ENCODE measurements at places on chromosomes 3 and 15. TPM values are rescaled to one million over a fixed set of nuclear protein-coding genes. Genes with fewer than 3 reads are reported as not detected.

GRCh38 chr15:91263632-91264531 lies 163.8 kb downstream of the SV2B start:
- no peak for DNase-seq

GRCh38 chr3:186790261-186790981 lies 7.0 kb downstream of the EIF4A2 start:
- DNase-seq, result no peak

The VWA5B2 gene
- total RNA-seq, result 43.0 TPM

DNA sequence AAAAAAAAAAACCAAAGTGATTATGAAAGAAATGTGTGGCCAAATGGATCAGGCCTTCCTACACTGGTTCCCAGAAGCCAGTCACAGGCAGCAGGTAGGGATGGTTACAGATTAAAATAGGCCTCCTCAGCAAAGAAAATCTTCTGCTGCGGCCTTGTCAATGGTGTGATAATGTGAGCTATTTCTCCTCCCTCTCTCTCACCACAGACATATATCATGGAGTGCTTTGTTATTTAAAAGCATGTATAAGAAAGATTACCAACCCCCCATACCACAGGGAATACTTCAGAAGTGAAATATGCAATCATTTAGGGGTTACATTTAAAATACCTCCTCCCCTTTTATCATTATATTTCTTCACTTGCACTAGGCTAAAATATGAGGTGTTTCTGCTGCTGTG lies 32.2 kb upstream of the LRTM1 start:
- no peak for DNase-seq

The CCDC39 gene
- 2.1 TPM for total RNA-seq

The WDR73 gene
- 18.5 TPM for total RNA-seq

DNA sequence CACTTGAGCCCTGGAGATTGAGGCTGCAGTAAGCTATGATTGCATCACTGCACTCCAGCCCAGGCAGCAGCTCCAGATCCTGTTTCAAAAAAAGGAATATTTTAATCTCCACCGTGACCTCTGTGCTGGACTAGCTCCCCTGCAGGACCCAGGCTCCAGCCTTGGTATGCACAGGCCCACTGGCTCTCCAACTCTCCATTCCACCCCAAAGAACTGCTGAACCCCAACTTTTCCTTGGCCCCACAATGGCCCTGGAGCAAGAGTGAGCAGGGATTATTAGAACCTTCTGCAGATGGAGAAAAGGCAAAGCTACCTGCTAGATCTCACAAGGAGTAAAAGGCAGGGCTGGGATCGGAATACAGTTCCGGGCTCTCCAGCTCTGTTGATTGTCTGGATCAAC lies 32.8 kb upstream of the SFMBT1 start:
- DNase-seq, result no peak

DNA sequence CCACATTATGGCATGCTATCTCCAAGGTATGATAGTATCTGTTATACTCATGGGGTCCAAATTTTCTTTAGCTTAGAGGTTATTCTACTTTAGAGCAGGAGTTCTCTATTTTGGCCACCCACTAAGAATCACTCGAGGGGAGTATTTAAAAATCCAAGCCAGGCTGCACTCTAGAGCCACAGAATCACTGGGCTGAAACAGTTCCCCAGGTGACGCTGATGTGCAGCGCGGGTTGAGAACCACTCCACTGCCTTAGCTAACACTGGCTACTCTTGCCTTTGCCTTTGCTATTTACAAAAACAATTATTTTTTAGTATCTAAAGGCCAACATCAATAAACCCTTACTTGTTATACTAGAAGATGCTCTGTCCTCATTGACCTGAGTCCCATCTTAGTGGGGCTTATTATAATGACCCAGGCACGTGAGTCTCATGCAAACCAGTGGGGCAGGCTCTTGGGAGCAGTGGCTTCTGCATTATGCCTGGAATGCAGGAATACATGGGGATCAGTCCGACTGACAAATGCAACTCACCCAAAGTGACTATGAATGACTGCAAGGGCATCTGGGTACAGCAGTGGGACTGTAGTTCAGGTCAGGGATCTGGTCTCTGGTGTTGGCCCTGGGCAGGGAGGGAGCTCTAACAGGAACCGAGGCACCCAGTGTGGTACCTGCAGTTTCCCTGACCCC lies 21.7 kb upstream of the CGNL1 start:
- no peak for DNase-seq

The GOLGA8Q gene
- total RNA-seq, result 3.5 TPM

DNA sequence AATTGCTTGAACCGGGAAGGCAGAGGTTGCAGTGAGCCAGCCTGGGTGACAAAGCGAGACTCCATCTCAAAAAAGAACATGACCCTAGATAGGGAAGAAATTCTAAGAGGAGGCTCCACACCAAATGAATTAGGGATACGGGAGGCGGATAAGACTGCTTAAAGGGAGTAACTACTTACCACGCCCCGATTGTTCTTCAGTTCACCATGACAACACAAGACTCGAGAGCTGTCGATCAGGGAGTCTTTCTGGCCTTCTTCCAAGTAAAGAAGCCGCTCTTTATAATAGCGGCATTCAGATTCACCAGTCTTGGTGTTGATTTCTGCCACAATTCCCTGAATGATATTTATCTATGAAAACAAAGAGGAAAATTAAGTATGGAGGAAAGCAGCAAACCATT lies 53.9 kb upstream of the TASOR start:
- DNase-seq, result no peak

DNA sequence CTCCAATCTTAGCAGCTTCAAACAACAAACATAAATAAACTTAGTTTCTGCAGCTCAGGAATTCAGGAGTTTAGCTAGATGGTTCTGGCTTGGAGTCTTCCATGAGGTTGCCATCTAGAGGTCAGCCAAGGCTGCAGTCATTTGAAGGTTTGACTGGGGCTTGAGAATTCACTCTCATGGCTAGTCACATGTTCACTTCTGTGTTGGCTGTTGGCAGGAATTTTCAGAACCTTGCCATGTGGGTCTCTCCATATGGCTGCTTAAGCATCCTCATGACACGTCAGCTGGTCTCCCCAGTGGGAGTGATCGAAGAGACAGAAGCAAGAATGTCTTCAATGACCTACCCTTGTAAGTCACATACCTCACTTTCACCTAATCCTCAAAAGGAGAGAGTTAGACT lies 269.2 kb upstream of the CNTN3 start:
- DNase-seq, result no peak

GRCh38 chr3:36060950-36061349 lies 319.4 kb upstream of the STAC start:
- DNase-seq, result no peak

DNA sequence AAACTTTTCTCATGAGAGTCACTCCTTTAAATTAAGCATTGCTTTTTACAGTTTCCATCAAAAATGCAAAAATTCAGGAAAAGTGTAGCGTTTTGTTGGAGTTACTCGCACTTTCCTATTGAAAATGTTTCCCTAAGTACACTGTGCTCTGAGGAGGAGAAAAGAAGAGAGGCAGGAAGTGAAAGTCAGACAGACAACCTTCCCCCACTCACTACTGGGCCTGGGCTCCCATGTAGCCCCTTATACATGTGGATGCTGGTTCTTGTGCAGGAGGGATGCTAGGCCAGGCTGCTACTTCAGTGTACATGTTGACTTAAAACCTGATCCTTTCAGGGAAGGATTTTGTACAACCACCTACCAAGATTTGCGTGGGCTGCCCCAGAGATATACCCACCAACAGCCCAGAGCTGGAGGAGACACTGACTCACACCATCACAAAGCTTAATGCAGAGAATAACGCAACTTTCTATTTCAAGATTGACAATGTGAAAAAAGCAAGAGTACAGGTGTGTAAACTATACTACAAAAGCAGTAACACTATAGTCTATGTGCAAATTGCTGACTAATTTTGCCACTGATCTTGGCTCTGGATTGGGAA lies 15.1 kb downstream of the KNG1 start:
- DNase-seq, result no peak

- no peak for DNase-seq
Observed at GRCh38 chr3:29144361-29144760, 136.5 kb upstream of the RBMS3 start.

GRCh38 chr15:35305946-35306345 lies 220.9 kb upstream of the NANOGP8 start:
- DNase-seq, result no peak

GRCh38 chr15:90609242-90610180 lies 79.8 kb downstream of the CRTC3 start:
- DNase-seq, result no peak

DNA sequence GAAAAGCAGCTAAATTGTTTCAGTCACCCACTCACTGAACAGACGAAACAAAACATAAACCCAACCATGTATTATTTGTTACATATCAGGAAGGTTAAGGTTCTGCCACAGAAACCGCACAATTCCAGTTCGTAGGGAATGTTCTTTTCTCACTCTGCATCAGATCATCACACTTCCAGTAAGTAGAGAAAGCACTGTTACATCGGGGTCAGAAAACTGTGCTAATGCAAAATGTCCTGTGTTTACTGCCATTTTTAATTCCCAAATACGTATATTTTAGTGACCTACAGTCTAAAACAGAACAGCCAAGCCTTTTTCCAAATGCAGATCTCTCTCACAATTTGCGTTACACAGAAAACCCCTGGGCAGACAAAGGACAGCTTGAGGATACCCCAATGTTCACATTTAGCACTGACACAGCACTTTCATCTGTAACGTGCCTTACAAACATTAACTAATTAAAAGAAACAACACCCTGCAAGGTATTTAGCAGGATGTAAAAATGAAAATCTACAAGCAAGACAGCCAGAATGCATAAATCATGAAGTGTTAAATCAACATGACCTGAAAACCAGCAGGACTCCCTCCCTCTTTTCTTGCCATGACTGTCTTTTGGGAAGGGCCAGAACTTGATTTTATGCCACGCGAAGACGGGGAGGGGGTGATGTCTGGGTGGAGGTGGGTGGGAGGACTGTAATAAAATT lies 34.8 kb upstream of the SKIL start:
- no peak for DNase-seq

The ALDH1A3 gene
- 20.3 TPM for total RNA-seq

DNA sequence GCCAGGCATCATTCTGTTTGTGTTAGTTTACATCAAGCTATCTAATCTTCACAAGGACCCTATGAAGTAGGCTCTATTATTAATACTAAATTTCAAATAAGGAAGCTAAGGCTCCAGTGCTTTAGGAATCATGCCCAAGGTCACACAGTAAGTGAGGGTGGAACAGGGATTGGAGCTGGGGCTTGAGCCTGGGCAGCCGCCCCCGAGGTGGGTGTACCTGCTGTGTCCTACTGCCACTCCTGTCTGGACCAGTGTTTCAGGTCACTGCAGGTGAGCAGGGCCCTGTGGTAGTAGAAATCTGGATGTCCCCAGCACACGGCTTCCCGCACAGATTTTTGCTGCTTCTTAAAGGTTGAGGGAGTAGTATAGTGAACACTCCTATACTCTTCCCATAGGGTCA lies 6.5 kb downstream of the KLF13 start:
- no peak for DNase-seq

DNA sequence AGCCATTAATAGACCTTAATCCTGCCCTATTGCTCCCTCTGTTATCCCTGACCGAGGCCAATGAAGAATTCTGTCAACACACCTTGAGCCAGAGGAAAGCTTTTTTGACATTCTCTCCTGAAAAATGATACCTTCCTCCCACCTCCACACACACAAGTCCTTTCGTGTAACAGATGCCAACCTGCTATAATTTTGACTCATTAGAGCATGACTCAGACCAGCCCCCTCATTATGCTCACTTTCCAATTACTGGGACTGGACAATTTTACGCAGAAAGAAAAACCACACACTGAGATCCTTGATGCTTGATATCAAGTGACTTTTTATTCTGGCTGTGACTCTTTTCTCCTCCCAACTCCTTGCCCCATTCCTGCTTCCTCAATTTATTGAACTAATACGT lies 50.9 kb downstream of the LSAMP start:
- DNase-seq, result no peak

- no peak for DNase-seq
Observed at GRCh38 chr3:105771392-105771791, 97.4 kb downstream of the CBLB start.

DNA sequence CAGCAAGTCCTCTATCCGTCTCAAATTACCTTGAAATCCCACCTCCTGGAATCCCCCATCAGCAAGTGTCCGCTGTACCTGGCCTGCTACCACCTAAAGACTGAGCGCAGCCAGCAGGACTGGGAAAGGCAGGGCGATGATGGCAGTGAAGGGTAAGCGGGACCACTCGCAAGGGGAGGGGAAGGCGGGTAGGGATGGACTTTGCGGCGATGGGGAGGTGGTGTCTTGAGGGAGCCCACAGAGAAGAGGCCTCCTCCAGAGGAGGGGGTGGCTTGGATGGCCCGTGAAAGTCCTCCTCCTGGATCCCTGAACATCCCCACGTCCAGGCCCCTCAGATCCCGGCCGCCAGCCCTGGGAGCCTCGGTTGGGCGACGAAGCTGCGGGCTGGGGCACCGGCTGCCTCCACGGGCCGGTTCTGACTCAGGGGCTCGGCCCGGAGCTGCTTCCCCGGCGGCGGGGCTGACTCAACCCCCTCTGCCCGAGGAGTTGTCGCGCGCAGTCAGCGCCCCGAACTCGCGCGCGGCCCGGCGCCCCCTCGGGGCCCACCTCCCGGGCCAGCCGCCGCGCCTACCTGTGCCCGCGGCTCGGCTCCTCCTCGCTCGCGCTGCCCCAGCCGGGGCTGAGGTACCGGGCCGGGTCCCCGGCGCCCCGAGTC lies 512 bp downstream of the LARP6 start:
- no peak for DNase-seq

DNA sequence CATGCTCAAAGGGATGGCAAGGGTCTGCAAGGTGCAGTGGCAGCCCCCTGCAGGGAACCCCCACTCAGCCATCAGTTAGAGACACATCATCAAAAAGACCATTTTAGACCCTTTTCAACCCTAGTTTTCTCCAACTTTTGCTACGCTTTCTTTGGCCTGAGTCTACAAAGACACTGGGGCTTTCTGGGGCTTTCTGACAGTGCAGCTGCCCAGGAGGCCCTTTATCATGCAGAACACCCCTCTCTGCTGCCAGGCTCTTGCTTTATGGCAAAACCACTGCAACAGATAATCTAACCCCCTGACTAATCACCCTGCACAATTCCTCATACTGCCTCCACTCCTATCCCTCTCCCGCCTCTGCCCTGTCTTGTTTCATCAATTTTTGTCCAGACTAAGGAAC lies 2.4 kb downstream of the NMNAT3 start:
- no peak for DNase-seq

DNA sequence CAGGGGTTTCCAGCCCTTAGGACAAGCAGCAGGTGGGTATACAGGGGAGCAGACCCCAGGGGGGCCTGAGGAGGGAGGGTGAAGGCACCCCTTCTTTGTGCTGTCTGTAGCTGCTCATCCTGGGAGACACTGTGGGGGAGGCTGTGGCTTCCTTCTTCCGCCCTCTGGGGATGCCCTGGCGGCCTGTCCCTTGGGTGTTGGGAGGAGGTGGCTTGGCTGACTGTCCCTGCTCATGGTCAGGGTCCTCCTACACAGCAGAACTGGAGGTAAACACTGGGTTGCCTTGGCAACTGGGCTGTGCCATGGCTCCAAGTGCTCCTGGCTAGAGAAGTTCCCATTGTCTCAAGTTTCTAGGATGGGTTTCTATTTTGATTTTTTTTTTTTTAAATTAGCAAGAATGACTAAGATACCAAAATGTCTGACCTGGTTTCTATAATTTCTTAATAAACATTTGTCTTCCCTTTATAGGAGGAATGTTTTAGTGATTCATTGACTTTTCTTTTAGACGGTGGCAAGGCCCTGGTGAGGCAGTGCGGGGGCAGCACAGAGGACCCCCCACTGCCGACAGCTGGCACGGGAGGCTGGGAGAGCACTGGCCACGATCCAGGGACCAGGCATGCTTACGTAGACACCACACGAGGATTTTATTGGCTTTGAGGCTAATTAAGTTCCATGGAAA lies 12.4 kb downstream of the KLF13 start:
- peak; percentile 65 for DNase-seq

Data from dorsolateral prefrontal cortex (tissue), 122 donors.